Renal pelvis (tissue), 12 donors: ENCODE measurements at places on chromosomes 16 and 17.
A peak's percentile ranks its signal among the peaks of the same experiment; 100 is the strongest.

GRCh38 chr16:58624209-58624608 lies 5.4 kb downstream of the CNOT1 start:
- no peak for DNase-seq

DNA sequence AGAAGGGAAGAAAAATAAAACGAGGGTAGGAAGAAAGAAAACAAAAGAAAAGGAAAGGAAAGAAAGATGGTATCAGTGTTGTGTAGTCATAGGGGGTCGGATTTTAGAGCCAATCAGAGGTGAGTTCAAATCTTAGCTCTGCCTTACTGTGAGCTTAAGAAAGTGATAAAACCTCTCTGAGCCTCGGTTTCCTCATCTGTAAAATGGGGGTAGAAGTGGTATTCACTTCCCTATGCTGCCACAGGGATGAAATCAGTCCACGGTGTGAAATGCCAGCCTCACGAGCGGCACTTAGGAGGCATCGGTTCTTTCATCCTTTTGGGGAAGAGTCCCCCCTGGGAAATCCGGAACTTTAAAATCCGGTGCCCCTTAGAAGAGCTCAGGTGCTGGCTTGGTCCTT lies 6.1 kb downstream of the KCNG4 start:
- DNase-seq, result no peak

GRCh38 chr17:46782250-46782953 lies 36.1 kb downstream of the WNT3 start:
- no peak for DNase-seq

DNA sequence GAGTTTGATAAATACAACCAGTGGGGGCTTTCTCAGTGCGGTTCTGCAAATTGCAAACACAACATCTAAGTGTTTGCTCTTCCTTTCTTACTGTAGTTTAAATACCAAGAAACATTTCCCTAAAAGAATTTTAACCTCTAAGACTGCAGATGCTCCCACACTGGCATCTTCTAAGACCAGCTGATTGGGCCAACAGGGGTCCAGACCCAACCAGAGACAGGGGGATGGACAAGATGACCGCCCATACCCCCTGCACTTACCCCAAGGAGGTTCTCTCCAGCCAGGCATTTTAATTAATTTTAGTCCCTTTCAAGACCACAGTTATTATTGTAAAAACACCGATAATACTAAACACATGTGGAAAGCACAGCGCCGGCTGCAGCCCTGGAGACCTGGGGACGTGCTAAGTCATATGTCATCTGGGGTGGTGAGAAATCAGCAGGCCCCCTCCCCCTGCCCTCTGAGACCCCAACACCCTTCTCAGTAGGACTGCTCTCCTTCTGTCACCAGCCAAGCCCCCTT lies 242.3 kb downstream of the SOX9 start:
- DNase-seq, result no peak

DNA sequence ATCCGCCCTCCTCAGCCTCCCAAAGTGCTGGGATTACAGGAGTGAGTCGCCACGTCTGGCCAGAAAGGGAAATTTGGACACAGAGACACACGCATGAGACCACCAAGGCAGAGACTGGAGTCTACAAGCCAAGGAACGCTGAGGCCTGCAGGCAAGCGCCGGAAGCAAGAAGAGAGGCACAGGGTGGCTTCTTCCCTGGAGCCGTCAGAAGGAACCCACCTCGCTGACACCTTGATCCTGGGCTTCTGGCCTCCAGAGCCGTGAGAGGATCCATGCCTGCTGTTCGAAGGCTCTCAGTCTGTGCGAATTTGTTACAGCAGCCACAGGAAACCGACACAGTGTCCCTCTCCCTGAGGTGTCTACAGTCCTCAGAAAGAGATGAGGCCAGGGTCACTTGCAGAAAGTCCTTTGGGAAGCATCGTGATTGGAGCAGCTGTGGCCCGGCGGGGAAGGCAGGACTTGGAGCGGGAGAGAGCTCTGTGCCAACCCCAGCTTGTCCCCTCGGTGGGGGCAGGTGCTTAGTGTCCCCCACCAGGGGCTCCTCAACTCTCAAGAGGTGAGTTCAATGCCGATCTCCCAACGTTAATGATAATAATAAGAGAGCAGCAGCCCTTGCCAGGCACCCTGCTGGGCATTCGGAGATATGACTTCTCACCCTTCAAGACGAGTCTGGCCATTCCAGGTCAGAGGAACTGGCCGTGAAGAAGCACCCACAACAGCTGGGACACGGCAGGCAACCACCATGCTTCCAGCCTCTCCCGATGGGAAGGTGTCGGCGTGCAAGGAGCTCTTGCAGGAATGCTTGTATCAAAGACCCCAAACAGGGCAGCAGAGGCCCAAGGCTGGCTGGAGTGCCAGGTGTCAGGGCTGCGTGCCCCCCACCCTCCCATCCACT lies 68.4 kb upstream of the TNRC6C start:
- DNase-seq, result no peak

DNA sequence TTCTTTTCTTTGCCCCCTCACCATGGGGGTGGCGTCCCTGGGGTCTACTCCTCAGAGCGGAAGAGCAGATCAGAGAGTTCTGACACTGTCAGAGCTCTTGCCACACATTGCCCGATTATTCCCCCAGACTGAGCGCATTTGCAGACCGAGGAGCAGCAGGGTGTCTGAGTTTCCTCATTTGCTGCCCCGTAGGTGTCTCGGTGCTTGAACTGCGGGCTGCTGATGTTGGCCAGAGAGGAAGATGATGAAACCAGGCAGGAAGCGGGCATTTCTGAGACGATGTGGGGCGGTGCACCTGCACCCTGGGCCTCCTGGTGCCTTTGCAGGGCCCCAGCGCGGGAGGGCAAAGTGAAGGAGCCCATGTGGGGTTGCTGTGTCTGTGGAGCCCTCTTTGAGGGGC lies 55.2 kb downstream of the ARSG start:
- no peak for DNase-seq

- DNase-seq, result no peak
Observed at GRCh38 chr16:56732366-56732765, 2.4 kb downstream of the NUP93 start.

DNA sequence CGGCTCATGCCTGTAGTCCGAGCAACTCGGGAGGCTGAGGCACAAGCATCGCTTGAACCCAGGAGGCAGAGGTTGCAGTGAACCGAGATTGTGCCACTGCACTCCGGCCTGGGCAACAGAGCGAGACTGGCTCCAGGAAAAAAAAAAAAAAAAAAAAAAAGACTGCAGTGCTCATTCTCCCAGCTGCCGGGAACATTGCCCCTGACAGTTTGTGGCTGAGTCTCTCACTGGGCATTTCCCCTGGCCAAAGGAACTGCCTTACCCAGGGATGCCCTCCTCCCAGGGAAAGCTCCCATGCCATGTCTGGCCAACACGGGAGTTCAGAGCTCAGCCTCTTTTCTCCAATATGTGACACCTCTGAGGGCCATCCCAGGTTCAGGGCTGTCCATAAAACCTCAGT lies 21.3 kb upstream of the USP10 start:
- no peak for DNase-seq

DNA sequence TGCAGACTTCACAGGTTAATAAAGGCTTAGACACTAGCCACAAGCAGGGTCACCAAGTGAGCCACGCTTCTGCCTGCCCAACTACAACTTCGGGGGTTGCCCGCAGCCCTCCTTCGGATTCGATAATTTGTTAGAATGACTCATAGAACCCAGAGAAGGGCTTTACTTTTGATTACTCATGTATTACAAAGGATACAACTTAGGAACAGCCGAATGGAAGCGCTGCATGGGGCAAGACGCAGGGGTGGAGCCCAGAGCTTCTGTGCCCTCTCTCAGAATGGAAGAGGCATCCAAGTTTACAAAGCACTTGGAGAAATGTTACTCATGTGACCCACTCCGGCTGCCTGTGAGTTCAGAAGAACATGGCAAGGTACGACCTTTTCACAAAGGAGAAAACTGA lies 7.5 kb upstream of the CDH5 start:
- no peak for DNase-seq

GRCh38 chr16:57645691-57646387 lies 17.4 kb downstream of the ADGRG1 start:
- no peak for DNase-seq

DNA sequence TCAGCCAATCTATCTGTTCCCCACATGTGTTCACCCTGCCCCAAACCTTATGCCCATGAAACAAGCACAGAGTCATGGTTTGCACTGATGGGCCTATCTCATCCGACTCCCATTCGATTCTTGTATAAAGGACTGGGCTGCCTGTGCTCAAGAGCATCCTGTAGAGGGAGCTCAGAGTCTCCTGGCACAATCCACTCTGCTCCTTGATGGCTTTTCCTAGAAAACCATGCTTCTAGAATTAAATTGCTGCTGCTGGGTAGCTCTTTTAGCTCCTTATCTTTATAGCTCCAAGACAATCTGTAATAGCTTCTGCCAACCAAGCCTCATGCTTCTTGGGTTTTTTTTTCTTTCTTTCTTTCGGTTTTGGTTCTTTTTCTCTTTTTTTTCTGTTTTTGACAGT lies 9.7 kb downstream of the ZNF19 start:
- no peak for DNase-seq

DNA sequence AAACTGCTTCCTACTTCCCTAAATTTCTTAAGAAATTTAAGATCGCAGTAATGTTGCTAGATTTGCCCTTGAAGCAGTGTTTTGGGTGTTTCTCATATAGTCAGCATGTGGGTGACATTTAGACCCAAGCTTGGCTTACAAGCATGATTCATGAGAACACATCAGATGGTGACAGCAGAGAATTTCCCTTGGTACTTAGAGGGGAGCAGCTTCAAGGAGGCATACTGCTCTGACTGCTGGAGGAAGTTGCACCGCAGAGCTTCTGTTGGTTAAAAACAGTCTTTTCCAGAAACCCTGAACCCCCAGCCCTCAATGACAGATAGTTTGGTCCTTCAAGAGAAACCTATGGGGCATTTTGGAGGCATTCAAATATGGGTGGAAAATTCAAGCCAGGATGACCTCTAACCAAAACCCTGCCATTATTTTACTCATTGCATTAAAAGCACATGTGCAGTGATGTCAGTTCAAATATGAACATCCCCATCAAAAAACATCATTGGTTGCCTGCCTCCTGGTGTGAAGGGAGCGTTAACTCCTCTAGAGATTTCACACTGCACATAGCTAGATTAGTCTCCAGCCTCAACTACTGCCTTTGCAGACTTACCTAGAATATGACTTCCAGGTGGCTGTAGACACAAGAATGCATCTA lies 201.5 kb upstream of the CACNG5 start:
- no peak for DNase-seq

- no peak for DNase-seq
Observed at GRCh38 chr16:88721815-88722755, 15.8 kb downstream of the CTU2 start.

DNA sequence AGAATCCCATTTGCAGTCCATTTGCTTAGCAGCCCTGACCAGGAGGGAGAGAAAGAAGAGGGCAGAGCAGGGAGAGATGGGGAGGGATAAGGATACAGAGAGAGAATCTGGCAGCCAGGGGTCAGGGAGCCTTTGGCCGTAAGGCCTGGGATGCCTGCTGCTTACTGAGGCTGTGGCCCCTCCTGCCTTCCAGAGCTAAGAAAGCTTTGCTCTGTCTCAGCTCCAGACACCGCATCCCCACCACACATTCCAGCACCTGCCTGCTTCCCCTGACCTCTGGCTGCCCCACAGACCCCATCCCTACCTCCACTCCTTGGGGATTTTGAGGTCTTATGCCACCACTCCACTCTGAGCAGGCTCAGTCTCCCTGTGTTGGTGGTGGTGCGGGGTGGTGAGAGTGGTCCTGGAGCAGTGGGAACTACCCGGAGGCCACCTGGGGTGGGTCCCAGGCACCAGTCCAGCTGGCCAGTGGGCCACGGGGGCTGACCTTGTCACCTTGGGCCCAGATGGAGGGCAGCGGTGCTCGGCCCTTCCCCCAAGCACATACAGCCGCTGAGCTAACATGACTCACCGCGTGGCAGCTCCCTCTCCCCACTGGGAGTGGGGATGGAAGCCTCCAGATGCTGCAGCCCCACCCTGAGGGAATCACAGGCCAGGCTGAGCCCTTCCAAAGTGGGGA lies 58.3 kb downstream of the RAI1 start:
- DNase-seq, result no peak

DNA sequence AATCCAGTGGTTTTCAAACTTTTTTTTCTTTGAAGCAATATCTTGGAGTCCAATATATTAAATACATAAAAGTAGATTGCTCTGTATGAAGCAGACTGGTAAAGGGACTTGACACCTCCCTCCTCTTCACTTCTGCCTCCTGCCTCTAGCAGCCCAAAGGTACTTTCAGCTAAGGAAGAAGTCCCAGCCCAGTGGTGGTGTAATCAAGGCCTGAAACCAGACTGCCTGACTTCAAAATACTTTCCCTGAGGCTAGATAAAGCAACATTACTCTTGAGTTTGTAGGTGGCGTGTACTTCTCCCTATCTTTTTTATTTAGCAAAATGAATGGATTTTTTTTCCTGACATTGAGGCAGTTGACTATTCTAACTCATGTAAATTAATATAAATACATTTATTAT lies 122.4 kb upstream of the TMEM97 start:
- DNase-seq, result no peak

GRCh38 chr17:47789611-47790561 lies 31.7 kb downstream of the OSBPL7 start:
- peak; percentile 23 for DNase-seq

GRCh38 chr17:76075364-76076145 lies 974 bp downstream of the GALR2 start:
- DNase-seq, result no peak

DNA sequence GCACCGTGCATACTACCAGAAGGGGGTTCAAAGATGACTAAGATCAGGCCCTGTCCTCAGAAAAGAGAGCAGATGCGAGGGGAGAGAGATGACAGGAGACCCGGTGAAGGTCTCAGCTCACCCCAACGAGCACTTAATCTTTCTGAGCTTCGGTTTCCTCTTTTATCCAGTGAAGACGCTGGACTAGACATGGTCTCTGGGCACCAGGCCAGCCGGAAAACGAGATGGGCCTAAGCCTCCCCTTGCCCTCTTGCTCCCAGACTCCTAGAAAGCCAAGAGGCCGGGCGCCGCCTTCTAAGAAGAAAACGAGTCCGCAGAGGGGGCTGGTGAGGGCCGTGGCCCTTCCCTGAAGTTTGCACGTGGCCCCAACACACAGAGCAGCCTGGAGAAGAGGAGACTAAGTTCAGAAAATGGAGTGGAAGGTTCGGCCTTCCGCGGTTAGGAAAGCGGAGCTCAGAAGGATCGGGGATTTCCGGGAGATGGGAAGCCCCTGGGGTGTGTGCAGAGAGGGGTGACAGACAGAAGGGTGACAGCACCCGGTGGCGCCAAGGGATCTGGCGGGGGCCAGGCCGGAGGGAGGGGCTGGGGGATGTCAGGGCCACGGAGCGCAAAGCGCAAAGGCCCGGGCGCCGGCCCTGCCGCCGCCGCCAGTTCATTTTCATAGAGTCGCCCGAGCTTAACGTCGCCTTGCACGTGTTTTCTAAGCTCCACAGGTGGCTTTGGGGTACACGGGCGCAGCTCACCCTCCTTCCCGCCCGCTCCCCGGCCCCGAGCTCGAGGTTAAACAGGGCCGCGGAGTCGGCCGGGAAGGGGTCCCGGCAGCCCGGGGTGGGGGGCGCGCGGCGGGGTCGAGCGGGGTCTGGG lies 42.1 kb upstream of the BHLHA9 start:
- DNase-seq, result no peak

- peak; percentile 48 for DNase-seq
Observed at GRCh38 chr16:52256310-52257078, 290.4 kb downstream of the TOX3 start.

- DNase-seq, result no peak
Observed at GRCh38 chr17:77864234-77865111, 94.0 kb upstream of the TNRC6C start.
